ENCODE measurements at places on chromosomes 1 and 21.

DNA sequence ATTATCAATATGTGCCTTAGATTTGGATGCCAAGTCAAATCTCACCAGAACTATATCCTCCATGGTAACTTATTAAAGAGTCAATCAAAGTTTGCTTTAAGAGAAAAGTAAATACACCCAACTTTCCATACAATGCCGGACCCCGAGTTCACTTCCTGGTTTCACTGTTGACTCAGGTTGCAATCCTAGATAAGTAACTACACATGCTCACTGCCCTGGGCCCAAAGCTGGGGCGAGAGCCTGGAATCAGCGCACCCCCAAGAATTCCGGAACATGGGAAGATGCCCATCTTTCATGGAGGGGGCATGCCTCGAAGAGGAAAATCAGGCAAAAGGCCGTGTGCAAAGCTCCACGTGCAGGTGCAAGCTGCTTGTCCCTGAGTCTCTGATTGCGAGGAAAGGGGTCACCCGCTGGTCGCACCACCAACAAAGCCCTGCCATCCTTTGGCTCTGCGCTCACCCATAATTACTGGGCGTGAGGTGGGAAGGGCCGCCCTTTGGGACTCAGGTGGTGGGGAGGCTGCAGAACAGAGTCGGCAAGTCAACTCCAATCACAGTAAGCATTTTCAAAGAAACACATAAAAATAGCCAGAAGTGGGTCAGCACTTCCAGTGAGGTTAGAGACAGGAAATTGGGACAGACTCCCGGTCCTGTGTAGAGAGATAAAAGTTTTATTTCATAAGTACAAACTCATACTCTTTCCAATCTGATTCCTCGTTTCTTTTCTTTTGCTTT lies 167.7 kb downstream of the TOMM20 start:
- DNase-seq, result peak; percentile 67

GRCh38 chr1:56255516-56256152 lies 323.7 kb downstream of the PLPP3 start:
- peak; percentile 69 for DNase-seq

DNA sequence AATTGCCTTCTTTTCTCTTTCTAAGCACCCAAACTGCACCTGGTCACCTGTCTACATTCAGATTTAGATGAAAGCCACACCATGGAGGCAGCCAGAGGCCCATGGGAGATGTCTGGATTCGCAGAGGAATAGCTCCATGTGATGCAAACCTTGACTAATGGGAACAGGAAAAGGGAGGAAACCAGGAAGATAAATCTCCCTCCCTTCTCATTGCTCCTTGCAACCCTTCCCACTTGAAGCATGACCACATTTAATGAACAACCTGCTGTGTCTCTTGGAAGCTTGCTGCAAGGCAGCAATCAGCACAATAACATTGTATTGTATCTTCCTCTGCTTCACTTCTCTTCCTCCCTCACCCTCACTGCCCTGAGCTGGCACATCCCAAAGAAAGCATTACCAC lies 42.6 kb upstream of the KLF17 start:
- no peak for DNase-seq

GRCh38 chr1:8482979-8483381 lies 165.1 kb downstream of the SLC45A1 start:
- peak; percentile 63 for DNase-seq

DNA sequence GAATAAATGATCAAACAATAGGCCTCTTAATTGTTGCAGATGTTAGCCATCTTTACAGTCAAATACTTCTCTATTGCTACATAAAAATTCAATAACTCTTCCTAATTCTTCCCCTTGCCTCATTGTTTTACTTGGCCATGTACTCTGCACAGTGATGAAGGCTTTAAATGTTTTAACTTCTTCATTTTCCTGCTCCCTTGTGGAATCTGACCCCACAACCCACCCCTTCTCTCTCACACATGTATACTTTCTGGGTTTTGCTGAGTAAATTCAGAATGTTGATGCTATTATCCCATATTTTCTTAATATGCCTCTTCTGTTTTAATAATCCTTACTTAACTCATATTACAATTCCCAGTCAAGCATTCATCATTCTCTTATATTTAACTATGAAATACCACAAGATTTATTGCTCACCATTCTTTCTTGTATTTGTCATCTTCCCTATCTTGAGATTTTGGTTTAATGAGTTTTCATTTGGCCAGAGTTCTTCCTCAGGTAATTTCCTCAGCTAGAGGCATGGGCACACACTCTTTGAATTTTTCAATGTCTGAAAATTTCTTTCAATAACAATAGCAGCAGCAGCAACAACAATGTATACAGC lies 327.8 kb upstream of the USP24 start:
- DNase-seq, result peak; percentile 84

GRCh38 chr1:226562989-226563388 lies 14.4 kb downstream of the STUM start:
- DNase-seq, result no peak

DNA sequence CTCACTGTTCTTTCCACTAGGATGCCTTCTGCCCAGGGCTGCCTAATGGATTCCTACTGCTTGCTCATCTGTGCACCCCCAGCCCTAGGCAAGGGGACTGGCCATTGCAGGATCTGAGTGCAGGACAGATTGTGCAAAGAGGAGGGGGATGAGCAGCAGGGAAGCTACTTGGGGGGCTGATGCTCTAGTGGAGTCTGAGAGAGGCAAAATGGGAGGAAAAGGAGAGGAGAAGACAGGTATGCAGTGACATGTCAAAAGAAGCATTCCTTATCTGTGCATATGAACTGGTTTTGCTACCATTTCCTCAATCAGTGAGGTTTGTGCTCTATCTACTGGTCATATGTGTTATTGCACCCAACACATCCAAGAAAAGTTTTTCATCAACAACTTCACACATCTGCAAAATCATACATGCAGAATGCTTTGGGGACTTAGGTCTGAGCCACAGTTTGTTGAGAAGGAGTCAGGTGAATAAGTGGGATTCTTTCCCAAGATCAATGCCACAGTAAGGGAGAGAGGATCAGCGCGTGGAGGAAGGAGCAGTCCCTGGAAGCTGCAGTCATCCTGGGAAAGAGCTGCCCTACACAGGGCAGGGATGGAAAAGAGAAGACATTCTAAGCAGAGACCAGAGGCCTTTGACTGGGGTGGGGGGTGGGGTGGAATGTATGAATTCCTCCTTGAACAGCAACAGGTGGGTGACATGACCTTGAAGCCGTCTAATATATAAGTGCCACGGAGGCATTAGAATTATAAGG lies 14.4 kb downstream of the SLC5A9 start:
- peak; percentile 35 for DNase-seq

Measured in IMR-90 (cell line).